PC-9 (cell line): ENCODE measurements at places on chromosomes 11 and 22.

DNA sequence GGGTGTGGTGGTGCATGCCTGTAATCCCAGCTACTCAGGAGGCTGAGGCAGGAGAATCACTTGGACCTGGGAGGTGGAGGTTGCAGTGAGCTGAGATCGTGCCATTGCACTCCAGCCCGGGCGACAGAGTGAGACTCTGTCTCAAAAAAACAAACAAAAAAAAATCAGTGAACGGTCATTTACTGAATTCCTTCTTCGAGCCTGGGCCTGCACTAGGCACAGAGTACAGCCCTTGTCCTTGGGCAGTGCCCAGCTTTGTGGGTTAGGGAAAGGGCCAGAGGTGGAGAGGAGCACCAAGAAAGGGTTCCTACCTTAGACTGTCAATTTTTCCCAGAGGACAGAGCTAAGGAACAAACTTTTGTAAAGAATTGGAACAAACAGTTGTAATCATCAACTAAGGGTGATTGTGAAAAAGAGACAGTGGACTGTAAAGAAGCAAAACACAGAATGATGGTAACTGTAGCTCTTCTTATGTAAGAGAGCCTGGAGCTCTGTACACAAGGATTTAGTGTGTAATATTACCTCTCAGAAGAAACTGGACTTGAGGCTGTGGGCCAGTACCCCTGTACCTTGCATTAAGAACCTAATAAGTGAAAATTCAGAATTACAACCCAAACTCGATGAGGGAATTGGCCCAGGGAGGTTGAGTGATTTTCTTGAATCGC lies 10.8 kb downstream of the GVQW3 start:
- H3K27me3 ChIP-seq: no peaks in the 10 kb centered on the region
- no peaks in the 10 kb centered on the region for H3K36me3 ChIP-seq
- no peak for DNase-seq
- H3K4me3 ChIP-seq: no peak overlapping the region
- no peaks in the 10 kb centered on the region for H3K4me1 ChIP-seq

- H3K4me1 ChIP-seq: no peaks in the 10 kb centered on the region
- H3K27me3 ChIP-seq: peaks cover 23% of the 10 kb centered on the region
- DNase-seq: peak; percentile 69
- no peak overlapping the region for H3K27ac ChIP-seq
Measured at GRCh38 chr11:18775492-18776292, 15.9 kb downstream of the PTPN5 start.

GRCh38 chr22:30247561-30247960 lies 1.0 kb upstream of the LIF start:
- peak overlapping the region; percentile 100 for H3K27ac ChIP-seq
- H3K4me1 ChIP-seq: peaks cover 40% of the 10 kb centered on the region
- no peak overlapping the region for H3K4me3 ChIP-seq
- H3K27me3 ChIP-seq: no peaks in the 10 kb centered on the region
- peaks cover 51% of the 10 kb centered on the region for H3K36me3 ChIP-seq

- no peaks in the 10 kb centered on the region for H3K27me3 ChIP-seq
- no peak overlapping the region for H3K27ac ChIP-seq
- no peak overlapping the region for H3K4me3 ChIP-seq
- H3K36me3 ChIP-seq: no peaks in the 10 kb centered on the region
- no peak for DNase-seq
Measured at GRCh38 chr11:105860105-105860504, 161.9 kb downstream of the MSANTD4 start.

DNA sequence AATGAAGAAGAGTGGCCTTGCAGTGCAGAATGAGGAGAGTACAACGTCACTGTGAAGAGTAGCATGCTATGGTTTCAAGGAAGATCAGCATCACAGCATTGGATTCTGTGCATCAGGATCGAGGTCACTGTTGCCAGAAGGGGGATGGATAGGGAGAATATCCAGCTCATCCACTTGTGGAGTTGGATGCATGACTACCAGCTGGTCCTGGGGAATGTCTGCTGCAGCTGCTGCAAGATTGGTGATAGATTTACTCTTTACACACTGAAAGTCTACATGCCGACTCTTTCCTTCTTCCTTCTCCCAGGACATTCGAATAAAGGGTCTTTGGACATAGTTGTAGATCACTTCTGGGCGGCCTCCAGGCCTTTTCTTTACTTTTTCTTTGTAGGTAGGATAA lies 74.3 kb downstream of the BTBD10 start:
- no peaks in the 10 kb centered on the region for H3K36me3 ChIP-seq
- no peak overlapping the region for H3K4me3 ChIP-seq
- no peak overlapping the region for H3K27ac ChIP-seq

DNA sequence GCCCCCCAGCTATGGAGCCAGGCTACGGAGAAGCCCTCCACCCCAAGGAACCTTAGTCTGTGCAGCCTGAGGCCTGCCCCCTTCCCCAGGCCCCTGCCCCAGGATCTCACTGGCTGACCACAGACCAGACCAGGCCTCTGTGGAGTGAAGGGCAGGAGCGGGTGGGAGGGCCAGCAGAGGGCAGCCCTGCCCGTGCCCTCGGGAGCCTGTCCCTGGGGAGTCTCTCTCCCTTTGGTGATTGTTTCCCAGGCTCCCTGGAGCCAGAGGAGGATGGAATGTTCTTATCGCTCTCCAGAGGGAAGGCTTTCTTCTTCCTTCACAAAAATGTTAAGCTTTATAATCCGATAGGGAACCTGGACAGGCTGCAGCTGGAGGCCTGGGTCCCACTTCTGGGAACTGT lies 455.3 kb downstream of the SOX6 start:
- DNase-seq: no peak
- H3K36me3 ChIP-seq: no peaks in the 10 kb centered on the region
- H3K4me1 ChIP-seq: peaks cover 34% of the 10 kb centered on the region
- no peak overlapping the region for H3K27ac ChIP-seq
- H3K4me3 ChIP-seq: no peak overlapping the region
- H3K27me3 ChIP-seq: no peaks in the 10 kb centered on the region
